ENCODE measurements at places on chromosomes 11 and 22.
A peak's percentile ranks its signal among the peaks of the same experiment; 100 is the strongest.

DNA sequence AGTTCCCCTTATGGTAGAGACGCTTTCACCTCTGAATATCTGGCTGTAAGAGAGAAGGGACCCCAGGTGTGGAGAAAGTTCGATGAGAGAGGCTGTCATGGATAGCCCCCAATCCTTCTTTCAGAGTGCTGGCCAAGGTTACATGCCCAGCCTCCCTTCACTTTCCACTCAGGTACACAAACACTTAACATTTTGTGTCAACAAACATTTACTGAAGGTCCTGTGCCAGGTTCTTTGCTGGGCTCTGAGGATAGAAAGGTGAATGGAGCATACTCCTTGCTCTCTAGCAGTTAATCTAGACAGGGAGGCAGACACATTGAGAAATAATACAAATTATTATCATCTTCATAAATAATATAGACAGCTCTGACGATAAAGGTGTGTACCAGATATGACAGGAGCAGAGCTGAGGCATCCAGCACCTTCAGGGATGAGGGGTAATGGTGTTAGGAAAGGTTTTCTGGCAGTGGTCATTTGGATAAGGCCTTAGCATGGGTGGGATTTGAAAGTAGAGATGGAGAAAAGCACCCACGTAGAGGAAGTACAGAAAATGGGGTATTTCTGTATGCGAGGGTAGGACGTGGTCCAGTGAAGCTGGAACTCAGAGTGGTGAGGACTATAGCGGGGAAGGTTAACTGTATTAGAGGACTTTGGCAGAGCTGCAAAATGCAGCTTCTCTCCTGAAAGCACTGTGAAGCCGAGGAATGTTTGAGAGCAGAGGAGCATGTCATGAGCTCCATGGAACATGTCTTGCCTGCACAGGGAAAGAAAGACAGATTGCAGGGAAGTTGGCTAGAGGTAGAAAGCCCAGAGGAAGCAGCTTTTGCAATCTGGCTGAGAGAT lies 19.6 kb downstream of the PPFIBP2 start:
- no peak for DNase-seq

DNA sequence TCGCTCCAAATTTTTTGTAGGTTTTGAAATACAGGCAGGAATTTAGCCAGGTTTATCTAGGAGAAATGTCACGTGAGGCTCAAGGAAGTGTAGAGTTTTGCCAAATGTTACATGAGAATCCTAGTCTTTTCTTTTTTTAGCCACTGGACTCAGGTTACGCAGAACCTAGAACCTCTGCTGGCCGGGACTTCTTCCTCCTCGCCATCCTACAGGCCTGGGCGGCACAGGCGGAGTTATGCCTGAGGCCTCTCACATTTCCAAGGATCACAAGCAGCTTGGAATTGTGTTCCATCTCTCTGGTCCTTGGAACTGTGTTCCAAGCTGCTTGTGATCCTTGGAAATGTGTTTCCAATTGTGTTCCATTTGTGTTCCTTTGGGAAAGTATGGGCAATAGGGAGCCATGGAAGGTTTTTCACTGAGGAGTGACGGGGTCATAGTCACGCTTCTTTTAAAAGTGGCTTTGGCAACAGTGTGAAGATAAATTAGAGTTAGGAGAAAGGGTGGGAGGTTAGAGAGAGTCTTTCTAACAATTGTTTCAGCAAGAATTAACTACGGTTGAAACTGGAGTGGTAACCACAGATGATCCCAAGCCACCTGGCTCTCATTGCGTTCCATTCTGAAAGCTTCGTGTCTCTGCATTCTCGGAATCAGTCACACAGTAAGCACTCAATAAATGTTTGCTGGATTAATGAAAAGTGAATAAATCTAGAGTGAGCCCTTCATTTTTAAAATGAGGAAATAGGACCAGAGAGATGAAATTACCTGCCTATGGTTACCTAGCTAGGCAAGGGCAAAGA lies 12.5 kb upstream of the POU2AF1 start:
- no peak for DNase-seq

DNA sequence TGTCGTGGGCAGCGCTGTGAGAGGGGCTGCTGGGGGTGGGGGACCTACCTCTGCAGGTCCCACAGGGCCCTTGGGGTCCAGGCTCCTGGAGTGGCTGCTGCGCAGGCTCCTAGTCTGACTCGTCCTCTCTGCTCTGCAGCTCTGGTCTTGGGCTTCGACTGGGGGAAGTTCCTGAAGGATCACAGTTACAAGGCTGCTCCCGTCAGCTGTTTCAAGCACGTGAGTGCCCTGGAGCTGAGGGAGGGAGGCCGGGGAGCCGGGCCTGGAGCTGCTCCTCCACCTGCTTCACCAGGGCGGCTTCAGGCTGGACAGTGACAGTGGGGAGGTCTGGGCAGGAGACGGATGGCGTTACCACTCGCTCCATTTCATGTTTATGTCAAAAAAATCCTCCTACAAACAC lies 11.9 kb downstream of the L3MBTL2 start:
- no peak for DNase-seq

- DNase-seq, result no peak
These were observed 5.7 kb downstream of the LRRC10B start for GRCh38 chr11:61514050-61514917.

GRCh38 chr22:46280063-46280817 lies 12.4 kb downstream of the TTC38 start:
- DNase-seq, result no peak

GRCh38 chr11:85115798-85116197 lies 511.3 kb downstream of the DLG2 start:
- DNase-seq, result no peak

DNA sequence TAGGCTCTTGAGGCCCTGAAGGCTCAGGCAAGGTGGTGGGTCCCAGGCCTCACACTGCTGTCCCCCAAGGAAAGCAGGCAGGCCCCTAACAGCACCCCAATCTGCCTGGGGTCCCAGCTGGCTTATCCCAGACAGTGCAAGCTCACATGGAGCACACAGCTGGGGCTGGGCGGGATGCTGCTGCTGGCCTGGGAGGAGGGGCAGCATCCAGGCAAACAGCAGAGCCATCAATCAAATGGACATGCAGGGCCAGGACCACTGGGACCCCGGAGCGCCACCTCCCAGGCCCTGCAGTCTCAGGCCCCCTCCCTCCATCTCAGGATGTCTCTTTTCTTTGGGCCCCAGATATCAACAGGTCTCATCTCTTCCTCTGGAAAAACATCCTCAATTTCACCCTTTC lies 140.3 kb downstream of the BRD1 start:
- no peak for DNase-seq

DNA sequence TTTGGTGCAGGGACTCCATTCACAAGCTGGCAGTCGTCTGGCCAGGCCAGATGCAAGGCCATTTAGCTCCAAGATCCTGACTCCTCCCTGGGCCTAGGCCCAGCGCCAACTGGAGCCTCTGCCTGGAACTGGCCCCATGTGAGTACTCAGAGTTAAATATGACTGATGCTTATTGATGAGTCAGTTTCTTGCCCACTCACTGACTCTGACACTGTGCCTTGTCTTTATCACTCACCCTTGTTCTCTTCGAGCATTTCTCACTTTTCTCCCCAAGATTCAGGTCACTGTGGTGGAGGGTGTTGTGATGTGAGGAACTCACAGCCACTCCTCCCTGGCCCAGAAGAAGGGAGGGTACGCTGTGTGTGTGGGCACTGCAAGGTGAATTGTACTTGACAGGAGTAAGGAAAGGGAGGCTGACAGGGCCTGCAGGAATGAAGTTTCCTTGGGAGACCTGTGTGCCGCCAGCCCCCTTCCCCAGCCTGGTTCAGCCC lies 23.2 kb upstream of the ST3GAL4 start:
- DNase-seq, result peak; percentile 93

DNA sequence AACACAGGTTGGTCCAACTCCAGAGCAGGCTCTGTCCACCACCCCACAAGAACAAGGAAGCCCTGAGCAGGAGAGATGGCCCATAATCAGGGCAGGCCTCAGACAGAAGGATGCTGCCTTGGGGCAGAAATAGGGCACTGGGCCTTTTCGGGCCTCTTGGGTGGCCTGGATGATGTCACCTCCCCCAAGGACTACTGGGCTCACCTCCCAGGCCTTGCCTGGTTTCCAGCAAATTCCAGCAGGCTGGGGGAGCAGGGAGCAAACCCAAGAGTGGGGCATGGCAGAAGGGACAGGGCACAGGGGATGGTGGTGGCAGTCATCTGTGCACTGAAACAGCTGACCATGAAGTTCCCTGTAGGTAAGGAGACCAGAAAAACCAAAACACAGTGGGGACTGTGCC lies 5.3 kb upstream of the NAA40 start:
- peak; percentile 61 for DNase-seq

DNA sequence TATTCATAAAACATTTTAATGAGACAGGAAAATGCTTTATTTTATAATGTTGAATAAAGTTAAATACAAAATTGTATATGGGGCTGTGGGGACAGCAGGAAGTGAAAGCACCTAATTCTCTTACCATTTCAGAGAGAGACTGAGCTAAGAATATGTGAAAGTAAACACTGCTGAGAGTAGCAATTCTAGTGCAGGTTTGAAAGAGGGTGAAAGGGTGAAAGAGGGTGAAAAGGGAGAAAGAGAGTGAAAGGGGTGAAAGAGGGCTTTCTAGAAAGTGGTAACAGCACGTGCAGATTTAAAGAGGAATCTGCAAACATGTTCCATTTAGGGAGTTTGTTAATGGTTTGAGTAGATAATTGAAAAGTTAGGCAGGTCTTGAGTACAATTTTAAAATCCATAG lies 652.0 kb upstream of the CCDC90B start:
- DNase-seq, result no peak

- DNase-seq, result no peak
These were observed 24.8 kb downstream of the FBLN1 start for GRCh38 chr22:45527456-45527855.

- peak; percentile 58 for DNase-seq
These were observed 3.9 kb upstream of the RNF215 start for GRCh38 chr22:30390974-30391691.

DNA sequence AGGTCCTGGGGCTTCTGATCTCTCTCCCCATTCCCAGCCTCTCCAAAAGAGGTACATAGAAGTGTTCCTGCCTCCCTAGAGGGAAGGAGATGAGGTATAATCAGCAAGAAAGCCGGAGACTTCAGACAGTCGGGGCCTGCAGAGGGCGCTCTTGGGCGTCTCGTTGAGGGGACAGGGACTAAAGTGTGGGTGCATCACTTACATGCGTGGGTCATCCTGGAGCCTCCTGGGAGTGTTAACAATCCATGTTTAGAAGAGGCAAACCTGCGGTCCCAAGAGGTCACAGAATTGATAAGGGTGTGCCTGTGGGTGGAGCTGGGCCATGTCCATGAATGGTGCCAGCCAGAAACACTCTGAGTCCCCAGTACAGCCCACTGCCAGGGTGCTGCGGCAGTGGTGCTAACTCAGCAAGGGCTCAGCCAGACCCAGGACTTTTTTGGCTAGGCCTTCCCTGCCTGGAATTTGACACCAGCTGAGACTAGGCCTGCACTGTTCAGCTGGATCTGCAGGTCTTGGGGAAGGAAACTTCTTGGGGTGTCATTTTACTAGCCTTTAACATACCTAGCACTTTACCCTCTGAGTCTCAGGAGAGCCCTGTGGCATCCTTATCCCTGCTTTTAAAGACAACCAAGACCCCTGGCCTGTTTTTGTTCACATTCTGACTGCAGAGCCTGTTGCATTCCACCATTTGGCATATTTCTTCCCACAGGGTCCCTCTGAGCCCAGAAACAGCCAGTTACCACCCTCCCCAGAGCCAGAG lies 5.5 kb downstream of the YDJC start:
- DNase-seq, result peak; percentile 42

DNA sequence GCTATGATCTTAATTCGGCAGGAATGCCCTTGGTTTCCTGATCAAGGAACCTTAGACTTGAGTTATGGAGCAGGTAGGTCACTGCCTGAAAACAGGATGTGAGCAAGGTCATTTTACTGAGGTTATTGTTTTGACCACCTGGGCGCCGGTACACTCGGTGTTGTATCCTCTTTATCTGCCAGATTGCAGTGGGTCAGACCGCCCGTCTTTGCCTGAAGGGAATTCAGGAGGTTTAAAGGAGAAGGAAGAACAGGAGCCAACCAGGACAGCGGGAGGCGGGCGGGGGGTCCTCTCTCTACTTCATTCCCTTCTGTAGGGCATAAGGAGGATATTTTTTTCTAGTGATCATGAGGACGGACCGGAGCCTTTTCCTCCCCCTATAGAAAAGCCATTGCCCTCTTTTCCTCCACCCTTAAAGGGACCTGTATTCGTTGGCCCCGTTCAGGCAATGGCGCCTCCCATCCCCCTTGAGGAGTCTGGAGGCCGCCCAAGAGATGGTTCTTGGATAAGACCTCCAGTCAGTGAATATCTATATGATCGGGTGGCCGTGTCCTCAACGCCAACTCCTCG lies 649 bp downstream of the MS4A15 start:
- DNase-seq, result no peak

- DNase-seq, result no peak
These were observed 93.5 kb downstream of the CELSR1 start for GRCh38 chr22:46443850-46444389.

- no peak for DNase-seq
These were observed 28.4 kb downstream of the GRAMD1B start for GRCh38 chr11:123458501-123458900.

- DNase-seq, result no peak
These were observed 285.4 kb downstream of the C11orf87 start for GRCh38 chr11:109707411-109707810.

DNA sequence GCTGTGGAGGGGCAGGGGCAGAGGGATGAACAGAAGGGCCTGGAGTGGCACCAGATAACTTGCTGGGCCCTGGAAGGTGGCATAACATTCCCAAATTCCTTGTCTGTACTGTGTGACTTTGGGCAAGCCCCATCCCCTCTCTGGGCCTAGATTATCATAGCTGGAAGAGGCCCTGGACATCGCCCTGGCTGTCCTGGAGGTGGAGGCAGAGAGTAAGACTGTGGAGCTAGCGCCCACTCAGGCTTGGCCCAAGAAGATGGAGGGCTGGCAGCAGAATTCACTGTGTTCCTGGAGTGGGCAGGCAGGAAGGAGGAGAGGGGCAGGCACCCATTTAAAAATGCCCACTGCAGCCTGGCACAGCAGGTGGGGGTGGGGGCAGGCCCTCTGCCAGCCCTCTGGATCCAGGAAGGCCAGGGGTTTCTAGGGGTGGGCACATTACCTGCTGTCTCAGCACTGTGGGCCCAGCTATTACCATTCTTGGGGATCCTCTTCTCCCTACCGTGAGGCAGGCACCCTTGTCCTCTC lies 22.6 kb downstream of the ARHGEF17 start:
- DNase-seq, result peak; percentile 71

DNA sequence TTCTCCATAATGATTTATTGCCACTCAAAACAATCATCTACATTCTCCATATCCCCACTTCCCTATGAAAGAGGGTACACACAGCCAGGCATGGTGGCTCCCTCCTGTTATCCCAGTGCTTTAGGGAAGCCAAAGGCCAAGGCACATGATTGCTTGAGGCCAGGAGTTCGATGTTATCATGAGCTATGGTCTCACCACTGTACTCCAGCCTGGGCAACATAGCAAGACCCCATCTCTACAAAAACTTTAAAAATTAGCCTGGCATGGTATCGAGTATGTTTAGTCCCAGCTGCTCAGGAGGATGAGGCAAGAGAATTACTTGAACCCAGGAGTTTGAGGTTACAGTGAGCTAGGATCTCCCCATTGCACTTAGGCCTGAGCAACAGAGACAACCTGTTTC lies 6.0 kb downstream of the HPS5 start:
- DNase-seq, result no peak

GRCh38 chr11:47179655-47179991 lies 2.9 kb upstream of the ARFGAP2 start:
- DNase-seq, result peak; percentile 67

Measured in AG20443 (cell line).